Stimulated activated CD8-positive, alpha-beta memory T cell treated with anti-CD3 and anti-CD28 coated beads, Interleukin-7, amount 100 ng/mL, for 1 hour (primary cell): ENCODE measurements at places on chromosomes 7 and 10.

- no peak for DNase-seq
These were observed 132.2 kb downstream of the MAD1L1 start for GRCh38 chr7:2100278-2101208.

DNA sequence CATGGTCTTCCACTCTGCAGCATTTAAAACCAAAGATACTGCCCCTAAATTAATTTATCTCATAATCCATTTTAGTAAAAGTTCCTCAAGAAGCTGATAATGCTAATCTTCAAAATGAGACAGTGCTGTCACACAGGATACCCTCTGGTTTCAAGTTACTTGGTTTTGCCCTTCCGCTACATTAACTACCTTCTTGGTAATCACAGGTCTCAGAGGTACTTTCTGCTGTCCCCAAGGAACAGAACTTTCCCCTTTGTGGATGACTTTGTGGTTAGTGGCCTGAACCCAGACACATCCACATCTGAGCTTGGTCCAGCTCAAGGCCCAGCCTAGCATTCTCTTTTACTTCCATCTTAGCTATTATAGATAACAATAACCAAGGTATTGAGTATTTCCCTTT is 88.8 kb upstream of the TMEM26 start:
- no peak for DNase-seq

DNA sequence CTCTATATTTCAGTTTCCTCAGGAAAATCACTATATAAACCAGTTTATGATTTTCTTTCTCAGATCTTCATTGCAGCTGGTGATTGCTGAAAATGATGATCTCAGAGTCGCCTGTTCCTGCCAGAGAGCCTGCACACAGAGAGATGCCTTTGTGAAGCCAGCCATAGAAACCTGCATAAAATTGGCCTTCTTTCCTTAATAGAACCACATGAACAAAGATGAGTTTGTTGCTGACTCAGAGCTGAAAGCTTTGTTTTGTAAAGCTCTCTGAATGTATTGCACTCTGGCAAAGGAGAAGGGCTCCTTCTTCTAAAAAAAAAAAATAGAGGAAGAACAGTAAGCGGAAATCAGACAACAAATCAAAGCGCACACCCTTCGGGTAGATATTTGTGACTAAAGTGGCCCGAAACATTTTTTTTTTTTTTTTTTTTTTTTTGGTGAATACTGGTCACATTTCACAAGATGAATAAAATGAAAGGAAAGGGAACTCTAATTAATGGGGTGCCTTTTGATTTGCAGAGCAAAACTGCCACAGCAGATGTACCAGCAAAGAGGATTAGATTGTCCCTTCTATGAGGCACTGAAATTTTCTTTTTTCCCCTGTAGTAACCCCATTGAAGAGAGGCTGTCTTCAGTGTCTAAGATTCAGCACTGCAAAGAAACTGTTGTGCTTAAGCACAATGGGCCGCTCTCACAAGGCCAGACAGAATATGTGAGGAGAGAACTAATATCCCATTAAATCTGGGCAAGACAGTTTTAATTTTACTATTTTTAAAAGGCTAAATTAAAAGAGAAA is 75.1 kb upstream of the PTPRZ1 start:
- DNase-seq = no peak

DNA sequence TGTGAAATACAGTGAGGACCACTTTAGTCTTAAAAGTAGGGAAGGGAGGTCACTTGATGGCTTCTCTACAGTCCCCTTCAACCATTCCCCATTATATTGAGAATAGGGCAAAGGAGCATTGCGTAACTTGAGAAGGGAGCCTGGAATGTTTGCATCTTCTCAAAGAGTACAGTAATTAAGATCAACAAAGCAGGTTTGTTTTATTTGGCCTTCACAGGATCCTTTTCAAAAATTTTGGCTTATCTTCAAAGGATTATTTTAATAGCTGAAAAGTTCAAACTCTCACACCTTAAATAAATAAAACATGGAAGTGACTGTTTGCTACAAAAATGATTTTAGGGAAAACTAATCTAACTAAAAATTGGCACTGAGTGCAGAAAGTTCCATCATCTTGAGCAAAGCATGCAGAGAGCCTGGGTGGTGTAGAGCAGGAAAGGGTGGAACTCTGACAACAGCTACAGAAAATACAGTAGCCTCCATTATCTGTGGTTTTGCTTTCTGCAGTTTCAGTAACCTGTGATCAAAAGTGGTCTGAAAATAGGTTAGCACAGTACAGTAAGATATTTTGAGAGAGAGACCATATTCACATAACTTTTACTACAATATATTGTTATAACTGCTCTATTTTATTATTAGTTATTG is 214.0 kb downstream of the MDFIC start:
- no peak for DNase-seq

GRCh38 chr10:60834401-60834800 is 56.1 kb downstream of the CDK1 start:
- no peak for DNase-seq

DNA sequence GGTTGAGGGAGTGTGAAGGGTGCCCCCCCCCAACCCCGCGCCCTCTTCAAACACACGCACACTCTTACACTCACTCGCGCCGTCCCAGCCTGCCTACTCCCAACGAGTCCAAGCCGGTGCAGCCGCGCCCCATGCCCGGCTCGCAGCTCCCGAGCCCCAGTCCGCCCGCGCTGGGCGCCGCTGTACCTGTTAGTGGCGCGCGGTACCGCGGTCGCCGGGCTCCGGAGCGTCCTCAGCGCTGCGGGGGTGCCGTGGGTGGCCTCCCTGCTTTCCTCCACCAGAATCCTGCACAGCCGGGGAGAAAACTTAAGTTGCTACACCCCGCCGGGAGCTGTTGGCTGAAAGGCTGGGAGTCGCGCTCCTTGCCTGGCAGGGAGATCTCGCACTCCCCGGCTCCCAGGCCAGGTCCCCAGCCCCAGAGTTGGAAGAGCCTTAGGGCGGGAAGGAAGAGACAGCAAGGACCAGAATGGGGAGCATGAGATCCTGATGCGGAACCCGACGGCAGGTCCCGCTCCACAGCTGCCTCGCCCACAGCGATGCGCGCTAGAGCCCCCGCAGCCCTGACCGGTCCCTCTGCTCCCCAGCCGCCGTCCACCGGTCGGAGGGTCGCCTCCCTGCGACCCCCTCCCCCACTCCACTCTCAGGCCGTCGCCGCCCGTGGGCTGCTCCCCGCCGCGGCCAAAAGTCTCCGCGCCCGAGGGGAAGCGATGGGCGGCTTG is 863 bp downstream of the ST8SIA6 start:
- DNase-seq = no peak

DNA sequence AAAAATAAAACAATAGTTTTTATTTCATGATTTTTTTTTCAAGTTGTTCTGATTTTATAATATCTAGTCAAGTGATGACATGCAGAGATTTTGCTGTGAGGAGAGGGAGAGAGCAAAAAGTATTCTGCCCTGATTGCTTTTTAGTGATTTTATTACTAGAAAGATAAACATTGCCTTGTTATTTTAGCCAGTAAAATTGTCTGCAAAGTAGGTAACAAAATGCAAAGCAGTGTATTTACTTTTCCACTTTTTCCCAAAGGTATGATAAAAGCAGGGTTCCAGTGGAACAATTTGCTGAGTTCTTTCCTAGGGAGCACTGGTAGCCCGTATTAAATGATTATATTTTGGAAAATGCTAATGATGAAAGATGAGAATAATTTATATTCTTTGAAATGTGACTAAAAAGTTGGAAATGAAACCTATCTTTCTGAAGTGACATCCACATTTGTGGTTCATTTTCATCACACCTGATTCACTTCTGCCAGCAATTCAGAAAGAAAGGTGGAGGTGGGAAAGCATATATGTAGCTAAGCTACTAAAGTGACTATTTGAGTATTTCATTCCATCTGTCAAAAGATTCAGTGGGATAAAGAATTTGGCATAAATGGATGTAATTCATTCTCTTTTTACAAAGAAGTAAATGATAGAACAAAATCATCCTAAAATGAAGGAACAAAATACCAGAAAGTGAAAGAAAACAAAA is 300.3 kb downstream of the ADK start:
- DNase-seq = no peak

GRCh38 chr10:67043041-67043440 is 117.2 kb downstream of the LRRTM3 start:
- DNase-seq = no peak

DNA sequence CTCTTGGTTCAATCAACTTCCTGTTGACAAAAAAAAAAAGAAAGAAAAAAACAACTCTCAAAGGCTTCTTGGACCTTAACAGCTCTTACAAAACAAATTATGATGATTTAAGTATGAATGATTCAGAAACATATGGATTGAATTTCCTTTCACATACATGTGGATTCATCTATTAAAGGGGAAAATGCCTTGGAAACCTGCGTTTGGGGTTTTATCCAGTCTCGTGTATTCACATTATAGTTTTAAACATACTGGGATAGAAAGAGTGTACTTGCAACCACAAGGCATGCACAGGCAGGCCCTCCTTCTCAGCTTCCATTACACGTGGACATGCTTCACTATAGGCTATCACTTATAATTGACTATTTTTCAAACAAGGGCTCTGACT is 286.7 kb downstream of the INHBA start:
- DNase-seq = no peak

DNA sequence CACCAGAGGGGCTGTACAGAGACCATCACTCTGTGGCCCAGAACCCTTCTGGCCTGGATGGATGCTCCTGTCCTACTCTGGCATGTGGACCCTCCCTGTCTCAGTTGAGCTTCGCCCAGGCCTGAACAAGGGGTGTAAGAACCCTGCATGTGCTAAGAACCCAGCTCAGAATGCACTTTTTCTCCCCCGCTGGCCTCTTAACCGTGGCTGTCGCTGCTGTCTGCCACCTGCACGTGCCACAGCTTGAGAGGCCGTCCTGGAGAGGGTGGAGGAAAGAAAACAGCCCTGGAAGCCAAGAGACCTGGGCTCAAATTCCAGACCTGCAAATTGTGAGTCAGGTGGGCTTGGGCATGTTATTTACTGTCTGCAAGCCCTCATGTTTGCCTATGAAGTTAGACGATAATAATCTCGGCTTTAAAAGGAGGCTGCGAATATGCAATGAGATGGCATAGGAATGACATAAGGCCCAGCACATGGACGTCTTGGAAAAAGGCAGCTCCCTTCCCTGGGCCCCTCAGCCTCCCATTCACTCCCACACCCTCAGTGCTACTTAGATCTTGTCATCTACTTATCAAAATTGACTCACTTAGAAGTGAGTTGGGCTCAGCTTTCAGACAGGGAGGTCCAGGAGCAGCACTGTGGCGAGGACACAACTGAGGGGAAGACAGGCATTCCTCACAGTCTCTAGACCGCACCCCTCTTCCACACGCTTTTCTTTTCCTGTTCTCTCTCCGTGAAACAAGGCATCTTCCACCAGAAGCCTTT is 31.4 kb downstream of the FIGNL1 start:
- DNase-seq = no peak

DNA sequence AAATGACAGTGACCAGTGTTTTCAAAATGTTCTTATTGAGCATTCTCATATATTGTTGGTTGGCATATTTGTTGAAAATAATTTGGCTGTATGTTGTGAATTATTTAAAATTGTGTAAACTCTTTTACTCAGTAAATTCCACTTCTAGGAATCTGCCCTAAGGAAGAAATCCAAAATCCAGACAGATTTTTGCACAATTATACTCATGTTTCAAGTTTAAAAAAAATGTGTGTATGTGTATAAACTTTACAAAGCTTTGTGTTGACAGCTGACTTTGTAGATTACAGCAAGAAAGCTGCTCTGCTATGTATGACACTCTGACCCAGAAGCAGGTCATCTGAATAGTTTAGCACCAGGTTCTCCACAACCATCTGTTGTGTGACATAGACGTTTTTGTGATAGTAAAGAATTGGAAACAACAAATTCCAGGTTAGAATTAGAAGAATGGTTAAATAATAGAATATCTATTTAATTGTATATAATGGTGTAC is 21.6 kb downstream of the KIFBP start:
- no peak for DNase-seq

GRCh38 chr10:110843031-110843430 is 28.7 kb upstream of the PDCD4 start:
- no peak for DNase-seq

DNA sequence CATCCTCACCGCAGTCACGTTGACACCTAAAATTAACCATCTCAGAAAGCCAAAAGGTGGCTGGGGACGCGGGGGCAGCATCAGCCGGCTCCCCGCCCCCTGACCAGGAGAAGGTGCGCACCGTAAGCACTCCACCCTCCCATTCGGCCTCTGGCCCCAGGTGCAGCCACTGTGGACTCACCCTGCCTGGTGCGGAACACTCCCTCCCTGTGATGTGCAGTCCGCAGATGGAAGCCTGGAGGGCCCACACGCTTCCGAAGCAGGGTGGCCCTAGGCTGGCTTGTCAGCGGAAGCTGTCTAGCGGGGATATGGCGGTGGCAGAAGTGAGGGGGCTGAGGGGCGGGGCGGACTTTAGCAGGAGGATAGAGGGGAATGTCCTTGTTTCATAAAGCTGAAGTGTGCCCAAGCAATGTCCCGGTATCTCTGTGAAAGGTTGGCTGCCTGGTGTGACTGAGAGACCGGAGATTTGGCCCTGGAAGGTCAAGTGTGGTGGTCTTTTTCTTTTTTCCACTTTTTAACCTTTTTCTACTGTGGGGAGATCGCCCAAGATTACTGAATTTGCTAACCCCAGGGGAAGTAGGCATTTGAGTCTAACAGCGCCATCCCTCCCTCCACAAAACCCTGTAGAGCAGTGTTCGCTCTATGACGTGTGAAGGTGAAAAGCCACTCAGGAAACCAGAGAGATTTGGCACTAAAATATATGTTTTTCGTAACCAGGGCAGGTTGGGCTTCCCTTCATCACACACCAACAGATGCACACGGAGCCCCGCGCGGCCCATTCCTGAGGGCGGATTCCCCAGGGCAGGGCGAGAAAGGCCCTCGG is 74.7 kb downstream of the CXCL12 start:
- DNase-seq = no peak

- DNase-seq = no peak
These were observed 317.3 kb upstream of the SHH start for GRCh38 chr7:156129522-156129921.

- DNase-seq = no peak
These were observed 156.4 kb downstream of the PRPF18 start for GRCh38 chr10:13743101-13743693.

- DNase-seq = no peak
These were observed 1.5 kb downstream of the NOC3L start for GRCh38 chr10:94361171-94361794.

DNA sequence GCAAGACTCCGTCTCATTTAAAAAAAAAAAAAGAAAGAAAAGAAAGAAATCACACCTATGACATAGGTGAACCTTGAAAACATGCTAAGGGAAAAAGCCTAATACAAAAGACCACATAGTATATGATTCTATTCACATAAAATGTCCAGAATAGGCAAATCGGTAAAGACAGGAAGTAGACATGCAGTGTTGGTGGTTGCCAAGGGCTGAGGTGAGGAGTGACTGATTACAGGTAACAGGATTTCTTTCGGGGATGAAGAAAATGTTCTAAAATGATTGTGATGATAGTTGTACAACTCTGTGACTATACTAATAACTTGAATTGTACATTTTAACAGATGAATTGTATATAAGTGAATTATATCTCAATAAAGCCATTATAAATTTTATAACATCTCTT is 3.3 kb downstream of the XPNPEP1 start:
- DNase-seq = no peak

GRCh38 chr7:92781117-92781720 is 55.2 kb downstream of the CDK6 start:
- DNase-seq = no peak

GRCh38 chr10:59016043-59016442 is 160.4 kb upstream of the PHYHIPL start:
- no peak for DNase-seq
